ENCODE measurements at places on chromosomes 7 and 10.

- no peak for DNase-seq
These were observed 3.6 kb downstream of the FOXI2 start for GRCh38 chr10:127740596-127740995.

GRCh38 chr7:55061726-55062499, 43.1 kb downstream of the EGFR start:
- no peak for DNase-seq

DNA sequence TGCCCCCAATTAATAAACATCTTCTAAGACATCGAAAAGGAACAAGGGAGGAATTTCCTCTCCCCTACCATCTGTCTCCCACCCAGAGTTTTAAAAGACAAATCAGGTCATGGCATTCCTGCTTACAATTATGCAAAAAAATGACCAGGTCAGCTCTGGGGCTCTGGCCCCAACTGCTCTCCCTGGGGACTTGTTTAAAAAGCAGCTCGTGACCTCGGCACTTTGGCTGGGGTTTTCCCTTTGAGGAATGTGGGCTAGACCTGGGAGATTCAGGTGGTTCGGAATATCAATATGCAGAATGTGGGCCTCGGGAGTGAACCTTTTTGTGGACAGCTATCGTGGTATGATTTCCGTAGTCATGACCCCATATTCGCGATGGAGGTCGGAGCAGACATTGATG, 648 bp upstream of the RADIL start:
- DNase-seq = no peak

GRCh38 chr7:126790763-126791162, 462.0 kb downstream of the GRM8 start:
- DNase-seq = no peak

DNA sequence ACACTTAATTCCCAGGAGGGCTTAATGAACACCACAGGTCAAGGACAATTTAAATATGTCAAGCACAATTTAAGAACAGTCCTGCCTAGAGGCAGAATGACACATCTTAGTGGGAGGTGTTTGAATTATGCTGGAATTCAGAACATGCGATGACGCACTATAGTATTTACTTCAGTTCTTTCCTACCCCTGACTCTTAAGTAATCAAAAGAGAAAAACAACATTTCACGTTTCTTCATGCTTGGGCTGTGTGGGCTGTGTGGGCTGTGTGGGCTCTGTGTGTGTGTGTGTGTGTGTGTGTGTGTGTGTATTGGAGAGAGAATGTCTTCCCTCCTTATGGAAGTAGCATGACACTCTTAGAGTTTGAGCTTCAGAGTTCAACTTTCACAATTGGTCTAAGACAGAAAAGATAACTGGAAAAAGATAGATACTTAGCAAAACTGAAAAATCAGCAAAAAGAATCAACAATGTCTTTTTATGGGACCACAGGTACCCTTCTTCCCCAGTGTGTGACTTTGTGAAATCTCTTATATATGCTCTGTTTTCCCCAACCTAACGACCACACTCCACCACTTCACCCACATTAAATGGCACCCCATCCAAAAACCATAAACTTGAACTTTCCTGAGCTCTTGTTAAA, 33.7 kb upstream of the CABCOCO1 start:
- DNase-seq = no peak

- no peak for DNase-seq
These were observed 7.1 kb upstream of the TLX1 start for GRCh38 chr10:101123815-101124617.

DNA sequence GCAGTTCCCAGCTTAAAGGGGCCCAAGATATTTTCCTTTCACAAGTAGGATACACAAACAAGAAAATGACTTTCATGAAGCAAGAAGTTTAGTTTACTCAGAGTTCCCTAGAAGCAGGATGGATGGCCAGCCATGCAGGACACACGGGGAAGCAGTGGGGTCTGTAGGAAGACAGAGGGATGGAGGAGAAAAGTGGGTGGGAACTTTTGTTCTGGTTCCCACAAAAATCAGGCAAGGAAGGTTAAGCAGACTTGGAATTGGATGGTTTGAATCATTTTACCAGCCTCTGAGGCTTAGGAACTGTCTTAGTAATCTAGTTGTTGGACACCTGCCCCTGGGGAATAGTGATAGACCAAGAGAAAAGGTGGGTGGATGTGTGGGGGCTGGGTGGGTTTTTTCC, 263.3 kb upstream of the VSTM2A start:
- no peak for DNase-seq

GRCh38 chr7:3193379-3194120, 107.5 kb upstream of the SDK1 start:
- no peak for DNase-seq

GRCh38 chr7:35630024-35630972, 64.6 kb downstream of the HERPUD2 start:
- no peak for DNase-seq

DNA sequence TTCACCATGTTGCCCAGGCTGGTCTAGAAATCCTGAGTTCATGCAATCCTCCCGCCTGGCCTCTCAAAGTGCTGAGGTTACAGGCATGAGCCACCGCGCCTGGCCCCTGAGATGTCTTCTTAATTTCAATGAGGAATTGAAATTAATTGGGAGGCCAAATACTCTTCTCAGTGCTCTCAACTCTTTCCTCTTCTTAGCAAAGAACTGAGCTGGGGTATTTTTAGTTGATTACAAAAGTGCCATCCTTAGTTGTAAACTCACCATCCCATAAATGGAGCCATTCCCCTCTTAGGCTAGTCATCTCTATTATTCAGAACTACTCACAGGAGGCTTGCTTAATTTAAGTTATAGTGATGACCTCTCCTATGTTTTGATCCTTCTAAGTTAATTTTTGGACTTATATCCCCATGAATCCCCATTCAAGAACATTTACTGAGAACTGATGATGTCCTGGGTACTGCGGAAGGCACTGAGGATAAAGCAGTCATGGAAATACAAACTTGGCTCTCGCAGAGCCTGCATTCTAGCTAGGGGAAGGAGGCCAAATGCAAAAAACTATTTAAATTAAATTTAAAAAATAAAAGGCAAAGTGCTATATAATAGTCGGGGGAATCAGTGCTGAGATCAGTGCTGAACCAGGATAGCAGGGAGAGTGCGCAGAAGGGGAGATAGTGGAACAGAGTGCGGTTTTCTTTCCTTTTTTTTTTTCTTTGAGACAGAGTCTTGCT, 145.3 kb downstream of the SFMBT2 start:
- DNase-seq = no peak

- DNase-seq = no peak
These were observed 99.4 kb upstream of the TMEM106B start for GRCh38 chr7:12111422-12112405.

GRCh38 chr7:32093415-32094408, 23.5 kb upstream of the PDE1C start:
- no peak for DNase-seq

GRCh38 chr10:98041352-98042043, 11.1 kb upstream of the CRTAC1 start:
- DNase-seq = no peak

DNA sequence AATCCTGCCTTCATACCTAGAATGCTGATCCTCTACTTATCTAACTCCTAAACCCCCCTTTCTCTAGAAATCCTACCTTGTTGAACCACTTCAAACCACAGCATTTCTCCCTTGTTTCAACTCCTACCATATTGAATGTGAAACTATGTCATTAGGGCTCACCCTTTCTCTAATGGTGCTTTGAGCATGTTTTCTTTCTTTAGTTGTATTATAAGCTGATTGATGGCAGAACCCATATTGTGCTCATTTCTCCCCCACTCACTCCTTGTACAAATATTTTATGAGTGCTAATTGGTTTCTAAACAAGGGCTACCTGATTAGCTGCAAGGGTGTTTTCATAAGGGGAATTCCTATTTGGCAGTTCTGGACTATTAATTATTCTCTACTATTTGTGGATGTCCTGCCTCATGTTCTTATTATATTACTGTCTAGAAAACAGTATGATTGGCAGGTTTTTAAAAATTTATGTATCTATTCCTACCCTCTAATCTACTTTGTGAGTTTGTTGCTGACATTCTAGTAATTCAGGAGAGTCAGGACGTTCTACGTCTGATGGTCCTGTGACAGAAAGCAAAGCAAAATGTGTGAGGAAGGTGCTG, 765.8 kb downstream of the KCNMA1 start:
- no peak for DNase-seq

DNA sequence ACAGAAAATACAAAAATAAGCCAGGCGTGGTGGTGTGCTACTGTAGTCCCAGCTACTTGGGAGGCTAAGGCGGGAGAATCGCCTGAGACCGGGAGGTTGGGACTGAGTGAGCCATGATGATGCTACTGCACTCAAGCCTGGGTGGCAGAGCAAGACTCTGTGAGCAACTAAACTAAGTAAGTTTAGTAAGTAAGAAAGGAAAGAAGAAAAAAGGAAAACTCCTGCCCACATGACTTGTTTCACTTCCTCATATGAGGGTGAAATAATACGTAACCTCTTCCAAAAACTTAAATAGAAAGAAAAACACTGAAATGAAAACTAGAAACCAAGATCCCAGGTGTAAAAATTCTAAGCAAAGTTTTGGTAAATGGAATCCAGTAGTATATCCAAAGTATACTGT, 79.6 kb downstream of the LARP4B start:
- DNase-seq = no peak

DNA sequence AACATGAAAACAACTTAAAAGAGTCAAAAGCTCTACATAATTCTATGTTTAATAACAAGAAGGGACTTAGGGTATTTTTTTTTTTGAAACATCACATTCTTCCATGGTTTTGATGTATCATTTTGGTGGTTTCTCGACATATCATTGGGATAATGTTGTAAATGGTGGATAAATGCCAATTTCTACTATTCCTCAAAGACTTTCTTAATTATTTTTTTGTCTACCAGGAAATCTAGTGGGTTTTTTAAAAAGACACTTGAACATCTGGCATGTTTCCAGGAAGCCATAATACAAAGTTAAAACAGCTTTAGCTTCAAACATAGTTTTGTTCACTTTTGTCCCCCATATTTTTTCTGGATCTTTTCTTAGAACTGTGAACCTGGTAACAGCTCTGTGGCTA, 200.4 kb downstream of the DKK1 start:
- DNase-seq = no peak

GRCh38 chr7:33720139-33720538, 185.2 kb upstream of the BMPER start:
- DNase-seq = no peak

DNA sequence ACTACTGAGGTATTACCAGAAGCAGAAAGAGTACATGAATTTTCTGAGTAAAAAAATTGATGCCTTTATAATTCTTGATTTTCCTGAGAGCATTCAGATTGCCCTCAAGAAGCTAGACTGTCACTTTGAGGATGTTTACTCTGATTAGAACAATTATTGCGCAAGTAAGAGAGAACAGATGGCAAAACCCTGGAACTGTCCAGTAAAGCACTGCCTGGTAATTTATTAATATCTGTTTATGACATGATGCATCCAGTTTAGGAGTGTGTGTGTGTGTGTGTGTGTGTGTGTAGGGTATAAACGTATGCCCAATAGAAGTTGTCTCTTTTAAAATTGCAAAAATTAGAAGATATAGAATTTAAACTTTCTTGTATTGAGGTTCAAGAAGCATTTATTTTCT, 379.7 kb downstream of the PHTF2 start:
- no peak for DNase-seq

DNA sequence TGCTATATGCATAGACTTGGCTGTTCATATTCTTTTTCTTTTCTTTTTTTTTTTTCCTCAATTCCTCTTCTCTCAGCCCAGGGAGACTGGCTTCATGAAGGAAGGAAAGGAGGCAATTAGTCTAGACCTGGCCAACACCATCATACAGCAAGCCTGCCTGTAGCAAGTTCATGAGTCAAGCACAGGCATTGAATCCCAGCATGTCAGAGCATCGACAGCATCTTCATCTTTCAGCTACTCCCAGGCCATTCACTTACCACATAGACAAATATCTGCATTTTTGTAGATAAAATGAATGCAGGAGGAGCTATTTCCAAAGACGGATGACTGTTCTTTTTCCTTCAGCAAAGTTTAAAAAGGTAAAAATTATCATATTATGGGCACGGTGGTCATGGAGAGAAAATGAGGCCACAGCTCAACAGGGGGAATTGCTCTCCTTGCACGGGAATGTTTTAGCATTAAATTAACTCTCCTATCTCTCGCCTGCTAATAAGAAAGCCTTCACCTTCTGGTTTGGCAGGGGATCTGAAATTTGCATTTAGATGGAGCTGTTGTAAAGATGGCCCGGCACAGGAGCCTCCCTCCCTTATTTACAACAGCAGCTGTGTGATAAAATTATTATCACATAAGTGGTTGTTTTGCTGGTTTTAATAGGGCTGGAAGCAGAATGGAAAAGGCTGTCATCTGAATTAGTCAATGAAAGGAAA, 626.5 kb upstream of the AUTS2 start:
- no peak for DNase-seq

DNA sequence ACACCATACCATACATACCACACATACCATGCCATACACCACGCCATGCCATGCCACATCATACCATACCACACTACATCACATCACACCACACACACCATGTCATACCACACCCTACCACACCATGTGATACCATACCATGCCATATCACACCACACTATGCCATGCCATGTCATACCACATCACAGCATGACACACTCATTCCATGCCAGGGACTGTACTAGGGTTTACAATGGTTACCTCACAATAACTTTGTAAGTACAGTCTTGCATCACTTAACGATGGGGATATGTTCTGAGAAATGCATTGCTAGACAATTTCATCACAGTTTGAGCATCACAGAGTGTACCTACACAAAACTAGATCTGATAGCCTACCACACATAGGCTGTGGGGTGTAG, 14.5 kb downstream of the PYROXD2 start:
- no peak for DNase-seq

- no peak for DNase-seq
These were observed 4.4 kb downstream of the LAMTOR4 start for GRCh38 chr7:100152937-100153666.

GRCh38 chr7:74002474-74003017, 25.4 kb upstream of the ELN start:
- peak; percentile 6 for DNase-seq

DNA sequence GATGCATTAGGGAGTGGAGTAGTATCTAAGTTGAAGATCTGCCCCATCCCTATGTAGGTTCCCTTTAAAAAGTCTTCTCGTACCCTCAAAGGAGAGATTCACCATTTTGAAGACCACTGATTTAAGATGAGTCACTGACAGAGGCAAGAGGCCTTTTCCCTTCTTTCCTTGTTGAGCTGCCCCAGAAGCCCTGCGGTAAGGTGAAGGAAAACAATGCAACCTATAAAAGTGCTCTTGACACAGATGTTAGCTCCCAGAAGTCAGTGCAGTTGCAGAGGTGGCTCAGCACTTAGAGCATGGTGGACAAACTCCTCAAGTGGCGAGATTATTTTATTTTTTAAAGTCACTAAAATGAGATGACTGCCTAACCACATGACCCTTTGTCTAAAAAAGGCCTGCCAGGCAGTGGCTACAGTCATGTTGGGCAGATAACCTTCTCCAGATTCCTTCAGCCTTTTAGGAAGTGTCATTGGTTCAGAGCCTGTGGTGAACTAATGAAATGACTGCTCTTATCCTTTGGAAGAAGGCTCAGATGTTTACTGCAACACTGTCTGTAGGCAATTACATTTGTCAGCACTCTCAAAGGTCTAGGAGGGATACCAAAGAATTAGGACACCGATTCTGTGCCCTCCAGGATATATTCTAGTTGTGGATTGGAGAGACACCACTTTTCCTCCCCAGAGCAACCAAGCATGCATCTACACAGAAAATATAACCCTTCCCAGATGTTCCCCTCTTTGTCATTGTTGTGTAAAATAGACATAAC, 88.7 kb downstream of the ARID5B start:
- DNase-seq = no peak
